ENCODE measurements at places on chromosomes 4 and X.

GRCh38 chr4:104866809-104867208 is 279.9 kb upstream of the TET2 start:
- no peak for DNase-seq

GRCh38 chr4:168362025-168362401 is 43.5 kb upstream of the DDX60 start:
- DNase-seq, result no peak

- no peak for DNase-seq
Measured at GRCh38 chr4:2259036-2259540, 2.8 kb downstream of the MXD4 start.

GRCh38 chrX:123959281-123960063 is 2.0 kb upstream of the STAG2 start:
- peak; percentile 33 for DNase-seq

- no peak for DNase-seq
Measured at GRCh38 chrX:83022020-83022419, 486.1 kb upstream of the POU3F4 start.

GRCh38 chr4:54683616-54684346 is 26.0 kb downstream of the KIT start:
- DNase-seq, result no peak

GRCh38 chrX:55778322-55778721 is 60.8 kb downstream of the RRAGB start:
- no peak for DNase-seq

GRCh38 chr4:78612398-78613178 is 61.0 kb downstream of the ANXA3 start:
- DNase-seq, result peak; percentile 57

GRCh38 chr4:54384563-54384962 is 155.5 kb downstream of the PDGFRA start:
- DNase-seq, result no peak

DNA sequence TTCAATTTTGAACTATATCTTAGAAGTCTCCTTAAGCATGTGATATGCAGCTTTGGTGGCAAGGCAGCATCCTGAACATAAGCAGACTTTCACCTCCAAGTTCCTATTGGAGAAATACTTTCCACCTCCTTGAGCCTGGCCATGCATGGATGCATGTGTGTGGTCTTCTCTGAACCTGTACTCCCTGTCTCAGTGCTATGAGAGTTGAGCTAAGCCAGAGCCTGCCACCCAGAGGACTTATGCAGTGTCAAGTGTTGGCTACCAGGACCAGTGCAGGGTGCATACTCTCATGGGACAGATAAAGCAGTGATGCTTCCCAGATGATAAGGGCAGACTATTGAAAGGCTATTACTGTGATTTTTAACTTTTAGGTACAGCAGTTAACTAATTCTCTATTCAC is 105.6 kb downstream of the TSPAN7 start:
- DNase-seq, result no peak

DNA sequence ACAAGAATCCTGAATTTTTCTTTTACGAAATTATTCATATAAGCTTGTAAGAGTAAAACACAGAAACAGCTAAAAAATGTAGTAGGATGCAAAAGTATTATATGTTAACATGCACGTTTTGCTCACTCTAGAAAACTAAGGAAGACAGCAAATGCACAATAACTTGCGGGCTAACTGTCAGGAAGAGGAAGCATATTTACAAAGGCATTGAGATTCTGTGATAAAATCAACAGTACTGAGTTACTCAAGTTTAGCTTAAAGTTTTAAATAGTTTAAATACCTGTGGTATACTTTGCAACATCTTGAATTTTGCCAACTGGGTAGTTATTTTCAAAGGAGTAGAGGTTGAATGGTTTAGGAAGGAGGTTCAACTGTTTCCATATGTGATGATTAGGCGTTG is 37.0 kb downstream of the SH2D1A start:
- no peak for DNase-seq

DNA sequence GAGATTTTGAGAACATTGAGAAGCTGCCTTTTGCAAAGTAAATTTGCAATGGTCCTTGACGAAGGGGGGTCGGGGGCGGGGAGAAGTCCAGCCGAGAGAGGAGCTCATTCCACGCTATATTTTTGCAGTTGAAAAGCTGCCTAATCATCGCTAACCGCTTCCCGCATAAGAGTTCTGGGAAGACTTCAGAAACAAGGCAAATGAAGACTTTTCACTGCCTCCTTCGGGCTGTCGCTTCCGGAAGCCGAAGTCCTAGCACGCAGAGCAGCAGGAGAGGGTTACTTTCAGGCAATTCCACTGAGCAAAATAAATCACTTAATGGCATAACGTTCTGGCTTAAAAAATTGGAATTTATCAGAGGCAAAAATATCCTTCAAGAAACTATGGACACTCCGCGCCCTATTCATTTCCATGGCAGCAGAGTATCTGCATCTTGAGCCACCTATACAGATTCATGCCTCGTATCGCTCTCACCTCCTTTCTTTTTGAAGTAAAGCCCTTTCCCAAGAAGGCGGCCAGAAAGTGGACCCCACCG is 2.6 kb upstream of the LRAT start:
- DNase-seq, result peak; percentile 1

GRCh38 chrX:19791562-19791961 is 95.8 kb downstream of the SH3KBP1 start:
- DNase-seq, result no peak

DNA sequence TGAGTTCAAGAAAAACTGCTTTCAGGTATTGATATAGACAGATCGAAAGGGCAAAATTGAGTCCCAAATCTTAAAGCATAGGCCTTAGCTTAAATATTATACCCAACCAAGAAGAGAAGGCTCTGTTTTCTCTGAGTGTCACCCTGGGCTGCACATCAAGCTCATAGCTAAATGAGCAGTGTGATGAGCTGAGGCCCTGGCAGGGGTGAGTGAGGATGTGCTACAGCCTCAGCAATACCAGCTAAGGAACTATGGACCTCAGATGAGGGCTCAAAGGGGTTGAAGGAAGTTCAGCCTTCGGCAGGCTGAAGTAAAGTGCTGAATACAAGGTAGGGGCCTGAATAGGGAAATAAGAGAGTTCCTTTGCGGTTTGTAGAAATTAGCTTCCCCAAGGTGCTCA is 79.3 kb downstream of the FAM114A1 start:
- DNase-seq, result no peak

- peak; percentile 83 for DNase-seq
Measured at GRCh38 chr4:54227256-54228055, 1.6 kb upstream of the PDGFRA start.

DNA sequence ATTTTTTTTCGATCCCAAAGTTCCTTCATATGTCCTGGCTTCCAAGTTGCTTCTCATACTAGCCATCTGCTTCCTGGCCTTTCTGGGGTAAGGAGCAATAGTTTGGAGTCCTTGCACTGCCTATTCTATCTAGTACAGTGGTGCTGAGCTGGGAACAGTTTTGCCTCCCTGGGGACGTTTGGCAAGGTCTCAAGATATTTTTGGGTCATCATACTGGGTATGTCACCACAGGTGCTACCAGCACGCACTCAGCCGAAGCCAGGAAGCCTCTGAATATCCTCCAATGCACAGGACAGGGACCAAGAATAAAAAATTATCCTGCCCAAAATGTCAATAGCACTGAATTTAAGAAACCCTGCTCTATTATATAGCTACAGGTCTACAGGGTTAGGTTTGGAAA is 35.4 kb upstream of the TMSB15B start:
- no peak for DNase-seq

DNA sequence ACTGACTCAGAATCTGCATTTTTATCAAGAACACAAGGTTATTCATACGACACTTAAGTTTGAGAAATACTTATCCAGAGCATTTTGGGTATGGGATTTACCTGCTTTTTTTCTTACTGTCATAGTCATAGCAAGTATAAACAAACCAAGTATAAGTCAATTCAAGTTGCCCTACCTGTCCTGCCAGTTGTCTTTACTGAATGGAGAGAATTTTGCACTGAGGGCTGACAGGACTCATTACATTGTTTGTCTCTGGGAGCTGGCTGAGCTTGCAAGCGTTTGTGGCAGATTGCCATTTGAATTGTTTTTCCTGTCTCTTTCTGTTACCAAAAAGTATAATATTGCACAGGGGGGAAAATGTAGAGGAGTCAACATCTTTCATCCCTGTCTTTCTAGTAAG is 278.9 kb upstream of the MAGEC2 start:
- DNase-seq, result no peak

Data from muscle of arm (tissue), 14 donors.